HCT116 (cell line): ENCODE measurements at places on chromosomes 6 and 20. TPM values are rescaled to one million over a fixed set of nuclear protein-coding genes. Genes with fewer than 3 reads are reported as not detected.

ARFRP1 gene
- 53.7 TPM for total RNA-seq

DNMT3B gene
- total RNA-seq, result 22.2 TPM

TJAP1 gene
- 45.2 TPM for total RNA-seq

TRIM38 gene
- 9.6 TPM for total RNA-seq

CNR1 gene
- not detected for total RNA-seq

LGSN gene
- total RNA-seq, result 0.30 TPM

CALHM6 gene
- total RNA-seq, result not detected

BPI gene
- not detected for total RNA-seq

CAPN11 gene
- total RNA-seq, result not detected

GNRH2 gene
- total RNA-seq, result 0.32 TPM

IL17A gene
- total RNA-seq, result not detected

PROKR2 gene
- not detected for total RNA-seq

STK4 gene
- total RNA-seq, result 45.4 TPM

ZBTB46 gene
- total RNA-seq, result 10.7 TPM

OXT gene
- not detected for total RNA-seq

POM121L2 gene
- not detected for total RNA-seq

LPIN3 gene
- total RNA-seq, result 18.5 TPM

APOBEC2 gene
- not detected for total RNA-seq

HACE1 gene
- total RNA-seq, result 10.9 TPM

C6orf132 gene
- total RNA-seq, result 18.9 TPM

- DNase-seq, result no peak
These were observed 746.8 kb downstream of the HDGFL1 start for GRCh38 chr6:23316131-23316530.

- DNase-seq, result no peak
These were observed 41.1 kb downstream of the GRIK2 start for GRCh38 chr6:101434601-101435000.

DNA sequence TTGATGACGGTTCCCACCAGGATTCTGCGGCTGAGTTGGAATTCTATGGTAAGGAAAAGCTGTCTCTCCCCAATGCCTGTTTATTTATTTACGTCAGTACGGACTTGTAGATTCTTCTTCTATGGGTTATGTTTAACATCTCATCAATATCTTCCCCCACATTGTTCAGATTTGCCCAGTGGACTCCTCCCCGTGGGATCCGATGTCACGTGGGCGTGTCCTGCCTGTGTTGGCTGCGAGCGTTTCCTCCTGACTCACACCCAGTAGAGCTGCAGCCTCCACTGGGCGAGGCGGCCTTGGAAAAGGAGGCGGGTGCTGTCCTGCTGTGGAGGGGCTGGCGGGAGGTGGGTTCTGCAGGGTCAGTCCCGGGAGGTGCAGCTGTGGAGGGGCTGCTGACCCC lies 46.8 kb upstream of the SLCO4A1 start:
- peak; percentile 62 for DNase-seq

- DNase-seq, result no peak
These were observed 587.8 kb upstream of the JAG1 start for GRCh38 chr20:11261533-11262000.

DNA sequence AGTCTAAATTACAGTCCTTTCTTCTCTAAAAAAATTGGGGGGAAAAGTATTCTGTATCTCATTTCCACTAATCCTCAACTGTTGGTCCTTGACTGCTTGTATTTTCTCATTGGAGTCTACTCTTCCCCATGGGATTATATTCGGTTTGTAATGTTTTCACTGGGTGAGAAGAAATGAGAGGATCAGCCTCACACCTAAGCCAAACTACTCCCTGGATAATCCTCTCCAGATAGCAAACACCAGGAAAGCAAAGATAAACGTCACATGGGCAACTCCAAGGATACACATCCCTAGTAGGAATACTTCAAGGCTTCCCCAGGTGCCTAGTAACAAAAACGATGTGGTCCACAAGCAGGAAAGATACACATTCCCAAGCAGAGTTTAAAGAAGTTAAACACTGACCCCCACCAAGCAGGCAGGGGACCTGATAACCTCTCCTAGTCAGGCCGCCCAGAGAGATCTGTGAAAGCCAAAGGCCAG lies 53.9 kb upstream of the SOX4 start:
- no peak for DNase-seq

GRCh38 chr6:42746463-42747391 lies 824 bp upstream of the TBCC start:
- peak; percentile 74 for DNase-seq

- DNase-seq, result no peak
These were observed 35.7 kb downstream of the DNAAF9 start for GRCh38 chr20:3371754-3372153.

- DNase-seq, result no peak
These were observed 4.9 kb downstream of the TGM2 start for GRCh38 chr20:38159957-38160756.

- no peak for DNase-seq
These were observed 789 bp downstream of the PHACTR1 start for GRCh38 chr6:12717356-12717755.

- no peak for DNase-seq
These were observed 518.0 kb downstream of the CD109 start for GRCh38 chr6:74213995-74214394.

- DNase-seq, result peak; percentile 74
These were observed 20.2 kb upstream of the GJE1 start for GRCh38 chr6:142112451-142113061.

DNA sequence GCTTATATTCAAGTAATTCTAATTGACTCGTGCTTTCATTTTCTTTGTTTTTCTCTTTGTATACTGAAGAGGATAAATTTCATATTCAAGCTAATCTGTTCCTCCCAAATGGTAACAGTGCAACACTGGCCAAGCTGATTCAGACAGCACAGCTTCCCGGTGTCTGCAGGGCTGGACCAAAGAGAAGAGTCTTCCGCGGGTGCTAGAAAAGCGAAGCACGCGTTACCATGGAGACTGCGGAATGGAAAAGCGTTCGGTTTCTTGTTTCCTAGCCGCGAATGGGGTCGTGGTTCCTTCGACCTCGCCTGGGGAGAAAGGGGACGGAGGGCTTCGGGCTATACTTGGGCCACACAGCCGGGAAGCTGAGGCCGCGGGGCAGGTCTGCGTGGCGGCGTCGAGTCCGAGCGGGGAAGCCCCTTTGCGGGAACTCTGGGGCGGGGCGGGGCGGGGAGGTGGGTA lies 6.2 kb upstream of the ZNF311 start:
- no peak for DNase-seq

DNA sequence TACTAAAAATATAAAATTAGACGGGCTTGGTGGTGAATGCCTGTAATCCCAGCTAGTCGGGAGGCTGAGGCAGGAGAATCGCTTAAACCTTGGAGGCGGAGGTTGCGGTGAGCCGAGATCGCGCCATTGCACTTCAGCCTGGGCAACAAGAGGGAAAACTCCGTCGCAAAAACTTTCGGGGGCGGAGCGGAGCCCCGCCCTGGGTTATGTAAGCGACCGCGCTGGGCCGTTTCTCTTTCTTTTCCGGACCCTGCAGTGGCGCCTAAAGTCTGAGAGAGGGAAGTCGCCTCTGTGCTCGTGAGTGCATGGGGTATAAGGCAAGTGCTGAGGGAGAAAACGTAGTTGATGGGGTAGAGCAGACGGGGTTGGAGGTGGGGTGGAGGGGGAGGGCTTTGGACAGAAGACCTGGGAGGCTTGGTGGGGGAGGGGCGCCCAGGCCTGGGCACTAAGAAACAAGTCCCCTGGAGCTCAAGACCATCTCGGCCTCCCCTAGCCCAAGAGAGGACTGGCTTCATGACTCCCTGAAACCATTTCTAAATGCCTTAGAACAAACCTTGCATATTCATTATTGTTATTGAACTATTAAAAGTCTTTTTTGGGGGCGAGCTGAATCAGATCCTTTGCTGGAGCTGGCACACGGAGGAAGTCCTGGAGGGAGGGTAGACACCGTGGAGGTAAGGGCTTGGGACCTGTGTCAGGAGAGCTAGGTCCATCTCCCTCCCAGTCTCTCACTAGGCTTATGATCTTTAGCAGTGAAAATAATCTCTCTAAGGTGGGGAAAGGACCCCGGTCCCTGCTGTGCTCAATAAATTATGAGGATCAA lies 2.7 kb upstream of the MICA start:
- DNase-seq, result peak; percentile 38

GRCh38 chr6:24274441-24275083 lies 83.3 kb downstream of the DCDC2 start:
- no peak for DNase-seq

DNA sequence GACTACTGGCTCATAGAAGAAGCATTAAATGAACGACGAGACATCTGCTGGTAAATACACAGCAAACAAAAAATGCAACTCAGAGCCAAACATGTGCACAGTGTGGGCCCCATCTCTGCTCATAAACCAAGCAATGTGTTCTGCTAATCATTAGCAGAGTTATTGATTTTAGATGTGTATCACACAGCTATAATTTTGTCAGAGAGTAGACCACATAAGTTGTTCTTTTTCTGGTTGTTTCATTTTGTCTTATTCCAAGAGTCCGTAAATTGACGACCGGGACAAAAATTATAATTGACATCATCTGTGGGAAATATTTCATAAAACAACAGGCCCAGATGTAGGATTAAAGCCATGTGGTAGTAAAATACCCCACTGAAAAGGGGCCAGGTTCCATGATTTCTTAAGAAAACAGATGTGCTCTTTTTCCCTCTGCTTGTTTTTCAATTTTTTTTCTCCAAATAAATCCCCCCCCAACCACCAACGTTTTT lies 423.6 kb downstream of the HAO1 start:
- no peak for DNase-seq

- DNase-seq, result no peak
These were observed 37.9 kb upstream of the CHD6 start for GRCh38 chr20:41655962-41656618.

- DNase-seq, result no peak
These were observed 3.6 kb downstream of the GHRH start for GRCh38 chr20:37257988-37258387.

DNA sequence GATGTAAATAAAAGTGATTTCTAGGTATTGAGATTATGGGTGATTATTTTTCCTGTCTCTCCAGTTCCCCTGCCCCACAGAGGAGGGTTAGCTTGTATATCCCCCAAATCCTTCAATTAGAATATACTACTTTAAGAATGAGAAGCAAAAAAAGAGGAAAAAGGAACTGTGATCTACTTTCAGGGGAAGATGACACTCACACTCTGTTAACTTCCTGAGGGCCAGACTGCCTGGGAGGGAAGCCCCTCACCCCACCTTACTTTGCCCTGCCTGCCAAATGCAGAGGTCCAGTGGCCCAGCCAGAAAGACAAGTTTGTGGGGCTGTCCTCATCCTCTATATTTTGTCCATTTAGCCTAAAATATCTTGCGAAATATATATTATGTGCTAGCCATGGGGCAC lies 9.2 kb upstream of the LY86 start:
- no peak for DNase-seq

DNA sequence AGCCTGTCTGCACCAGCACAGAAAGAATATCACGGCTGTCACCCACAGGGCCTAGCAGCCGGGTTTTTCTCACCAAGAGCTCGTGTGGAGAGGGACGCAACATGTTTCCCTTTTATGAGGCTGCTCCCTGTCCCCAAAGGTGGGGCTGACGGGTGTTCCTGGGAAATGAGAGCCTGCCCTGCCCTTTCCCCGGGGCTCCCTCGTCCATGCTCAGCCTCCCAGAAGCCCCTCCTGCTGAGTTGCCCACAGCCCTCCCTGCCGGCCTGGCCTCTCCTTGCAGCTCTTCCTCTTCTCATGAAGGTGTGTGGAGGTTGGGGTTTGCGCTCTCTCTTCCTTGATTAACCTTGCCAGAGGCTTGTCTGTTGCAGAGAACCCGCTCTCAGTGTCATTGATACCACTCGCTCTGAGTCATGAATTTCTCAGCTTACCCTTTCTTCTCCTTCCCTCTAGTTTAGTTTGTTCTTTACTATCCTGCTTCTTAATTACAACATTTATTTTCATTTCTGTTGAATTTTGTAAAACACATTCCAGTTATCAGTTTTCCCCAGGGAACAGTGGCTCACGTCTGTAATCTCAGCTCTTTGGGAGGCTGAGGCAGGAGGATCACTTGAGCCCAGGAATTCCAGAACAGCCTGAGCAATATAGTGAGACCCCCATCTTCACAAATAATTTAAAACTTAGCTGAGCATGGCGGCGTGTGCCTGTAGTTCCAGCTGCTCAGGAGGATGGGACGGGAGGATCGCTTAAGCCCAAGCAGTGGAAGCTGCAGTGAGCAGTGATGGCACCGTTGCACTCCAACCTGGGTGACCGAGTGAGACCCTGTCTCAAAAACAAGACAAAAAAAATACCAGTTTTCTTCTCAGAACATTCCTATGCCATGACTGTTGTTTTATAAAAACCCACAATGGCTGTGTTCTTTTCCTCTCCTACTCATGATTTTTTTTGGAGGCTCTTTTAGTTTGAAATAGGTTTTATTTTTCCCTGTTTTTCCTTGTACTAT lies 103.8 kb downstream of the TMEM242 start:
- DNase-seq, result no peak

- DNase-seq, result peak; percentile 60
These were observed 231.4 kb downstream of the GJA1 start for GRCh38 chr6:121666814-121667213.

DNA sequence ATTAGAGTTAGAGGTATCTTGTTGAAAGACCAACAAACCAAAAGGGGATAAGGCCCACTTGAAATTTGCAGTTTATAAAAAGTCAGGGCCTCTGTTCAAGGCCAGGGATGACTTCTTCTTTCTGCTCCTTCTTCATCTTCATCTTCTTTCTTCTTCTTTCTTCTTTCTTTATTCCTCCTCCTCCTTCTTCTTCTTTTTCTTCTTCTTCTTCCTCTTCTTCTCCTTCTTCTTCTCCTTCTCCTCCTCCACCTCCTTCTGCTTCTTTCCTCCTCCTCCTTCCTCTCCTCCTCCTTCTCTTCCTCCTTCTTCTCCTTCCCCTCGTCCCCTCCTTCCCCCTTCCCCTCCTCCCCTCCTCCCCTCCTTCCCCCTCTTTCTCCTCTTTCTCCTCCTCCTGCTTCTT lies 18.4 kb upstream of the ZNF292 start:
- no peak for DNase-seq

DNA sequence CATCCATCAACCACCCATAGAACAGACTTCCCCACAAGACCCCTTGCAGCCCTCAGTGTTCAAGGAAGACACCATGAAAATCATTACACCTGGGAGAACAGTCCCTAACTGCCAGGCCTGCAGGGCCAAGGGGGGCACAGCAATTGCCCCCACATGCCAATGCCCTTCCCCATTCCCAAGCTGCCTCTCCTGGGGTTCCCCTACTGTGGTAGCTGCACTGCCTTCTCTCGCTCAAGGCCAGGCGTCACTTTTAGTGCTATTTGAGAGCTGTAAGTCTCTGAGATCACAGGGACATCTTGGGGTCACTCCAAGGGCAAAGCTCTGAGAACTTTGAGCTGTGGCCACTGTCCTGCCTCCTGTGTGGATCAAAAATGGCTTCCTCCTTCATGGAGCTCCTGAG lies 6.0 kb upstream of the ACSS1 start:
- no peak for DNase-seq

- no peak for DNase-seq
These were observed 226.9 kb downstream of the TFAP2B start for GRCh38 chr6:51045548-51045947.

- no peak for DNase-seq
These were observed 226.3 kb downstream of the TBXT start for GRCh38 chr6:165941249-165941775.

GRCh38 chr20:46215913-46216707 lies 92.2 kb downstream of the CDH22 start:
- peak; percentile 67 for DNase-seq
